NCI-H2029 (cell line): ENCODE measurements at places on chromosomes 11 and 22.
A peak's percentile ranks its signal among the peaks of the same experiment; 100 is the strongest.

DNA sequence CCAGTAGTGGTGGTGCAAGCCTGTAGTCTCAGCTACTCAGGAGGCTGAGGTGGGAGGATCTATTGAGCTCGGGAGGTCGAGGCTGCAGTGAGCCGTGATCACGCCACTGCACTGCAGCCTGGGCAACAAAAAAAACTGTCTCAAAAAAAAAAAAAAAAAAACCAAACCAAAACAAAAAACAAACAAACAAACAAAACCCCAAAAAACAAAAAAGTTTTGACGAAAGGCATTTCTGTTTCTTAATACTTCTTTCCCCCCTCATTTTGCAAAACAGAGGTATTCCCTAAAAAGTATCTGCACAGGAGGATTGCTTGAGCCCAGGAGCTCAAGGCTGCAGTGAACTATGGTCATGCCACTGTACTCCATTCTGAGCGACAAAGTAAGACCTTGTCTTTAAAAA lies 11.2 kb downstream of the HIRA start:
- no peak for DNase-seq

DNA sequence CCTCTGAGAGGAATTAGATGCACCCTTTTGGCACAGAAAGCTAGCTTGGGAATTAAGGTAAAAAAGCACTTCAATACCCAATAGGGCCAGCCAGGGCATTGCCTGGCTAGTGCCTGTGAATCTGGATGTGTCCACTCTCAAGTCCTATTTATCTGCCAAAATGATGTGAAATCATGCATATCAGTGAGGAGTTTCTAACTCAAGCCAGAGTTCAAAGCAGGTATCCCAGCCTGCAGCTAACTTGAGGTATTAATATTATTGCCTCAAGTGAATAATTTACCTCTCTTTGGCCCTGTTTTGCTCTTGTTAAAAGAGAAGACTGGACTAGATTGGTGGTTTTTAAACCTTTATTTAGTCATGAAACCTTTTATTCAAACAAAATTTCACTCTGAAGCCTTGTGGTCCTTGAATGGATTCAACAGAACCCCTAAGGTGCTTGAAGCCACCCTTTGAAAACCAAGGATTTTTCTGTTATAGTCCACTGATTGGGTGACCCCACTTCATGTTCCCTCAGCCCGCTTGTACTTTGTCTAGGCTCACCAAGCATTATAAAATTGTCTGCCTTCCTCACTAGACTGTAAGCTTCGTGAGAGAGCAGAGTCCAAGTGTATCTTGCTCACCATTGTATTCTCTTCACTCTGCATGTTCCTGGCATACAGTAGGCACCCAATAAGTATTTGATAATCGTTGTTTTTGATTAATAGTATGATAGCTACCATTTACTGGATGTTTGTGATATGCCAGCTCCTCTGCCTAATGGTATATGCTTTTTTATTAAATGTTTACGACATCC lies 4.5 kb downstream of the RNF121 start:
- DNase-seq, result no peak

- no peak for DNase-seq
These were observed 38.8 kb downstream of the ADAMTS15 start for GRCh38 chr11:130486987-130487923.

- DNase-seq, result no peak
These were observed 15.6 kb upstream of the P4HA3 start for GRCh38 chr11:74327076-74327475.

- DNase-seq, result no peak
These were observed 19.3 kb upstream of the GNB1L start for GRCh38 chr22:19873960-19874306.

- DNase-seq, result no peak
These were observed 59.1 kb downstream of the IGLL1 start for GRCh38 chr22:23520863-23521440.

DNA sequence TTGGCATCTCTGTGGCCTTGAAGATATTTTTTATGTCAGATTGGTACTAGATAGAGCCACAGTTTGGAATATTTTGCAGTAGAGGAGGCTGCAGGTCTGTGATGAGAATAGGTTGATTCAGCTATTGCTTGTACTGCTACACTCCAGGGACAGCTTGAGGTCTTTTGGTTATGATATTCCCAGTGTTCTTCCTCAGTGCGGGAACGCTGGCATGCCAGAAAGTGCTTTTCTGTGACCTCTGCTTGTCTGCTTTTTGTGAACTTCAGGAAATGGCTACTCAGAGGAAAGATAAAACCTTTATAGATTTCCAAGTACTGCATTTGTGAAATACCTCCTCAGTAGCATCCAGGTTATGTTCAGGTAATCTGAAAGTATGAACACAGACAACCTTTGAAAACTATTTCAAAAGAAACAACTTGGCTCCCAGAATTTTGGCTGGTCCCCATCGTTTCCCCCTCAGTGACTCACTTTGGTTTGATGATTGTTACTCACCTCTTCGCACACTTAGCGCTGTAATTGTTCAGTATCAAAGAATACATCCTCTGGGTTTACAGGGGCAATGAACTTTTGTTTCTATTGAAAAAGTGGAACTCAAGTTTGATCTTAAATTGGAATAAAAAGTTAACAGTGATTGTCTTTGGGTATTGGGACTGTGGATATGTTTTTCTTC lies 191.4 kb downstream of the HIPK3 start:
- no peak for DNase-seq

- DNase-seq, result peak; percentile 27
These were observed 2.2 kb upstream of the RFPL2 start for GRCh38 chr22:32206774-32207758.

DNA sequence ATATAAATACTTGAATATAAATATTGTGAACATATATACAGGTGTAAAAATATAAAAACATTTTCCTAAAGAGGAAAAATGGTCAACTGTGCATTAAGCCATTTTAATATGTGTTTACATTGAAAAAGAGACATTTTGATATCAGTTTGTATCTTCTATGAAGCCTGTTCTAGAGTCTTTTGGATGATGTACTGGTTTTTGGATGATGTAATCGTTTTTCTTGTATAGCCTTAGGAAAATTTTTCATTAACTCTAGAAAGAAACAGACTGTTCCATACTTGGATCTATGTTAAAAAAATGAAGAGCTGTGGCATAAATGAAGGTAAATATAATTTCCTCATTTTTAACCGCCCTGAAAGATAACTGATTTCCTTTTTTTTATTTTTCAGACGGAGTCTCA lies 39.6 kb upstream of the RDX start:
- no peak for DNase-seq

- no peak for DNase-seq
These were observed 4.3 kb downstream of the CAPN5 start for GRCh38 chr11:77071077-77071476.

- DNase-seq, result no peak
These were observed 69.2 kb downstream of the BLID start for GRCh38 chr11:122046846-122047245.

- DNase-seq, result no peak
These were observed 291.8 kb downstream of the MIAT start for GRCh38 chr22:26949193-26949592.

- DNase-seq, result no peak
These were observed 335.7 kb downstream of the TBC1D22A start for GRCh38 chr22:47098121-47098520.

- DNase-seq, result no peak
These were observed 1.8 kb downstream of the SCUBE2 start for GRCh38 chr11:9089636-9090035.

GRCh38 chr11:9141186-9141585 lies 49.8 kb upstream of the SCUBE2 start:
- no peak for DNase-seq

- DNase-seq, result no peak
These were observed 121.5 kb upstream of the RCN1 start for GRCh38 chr11:31969359-31969702.

DNA sequence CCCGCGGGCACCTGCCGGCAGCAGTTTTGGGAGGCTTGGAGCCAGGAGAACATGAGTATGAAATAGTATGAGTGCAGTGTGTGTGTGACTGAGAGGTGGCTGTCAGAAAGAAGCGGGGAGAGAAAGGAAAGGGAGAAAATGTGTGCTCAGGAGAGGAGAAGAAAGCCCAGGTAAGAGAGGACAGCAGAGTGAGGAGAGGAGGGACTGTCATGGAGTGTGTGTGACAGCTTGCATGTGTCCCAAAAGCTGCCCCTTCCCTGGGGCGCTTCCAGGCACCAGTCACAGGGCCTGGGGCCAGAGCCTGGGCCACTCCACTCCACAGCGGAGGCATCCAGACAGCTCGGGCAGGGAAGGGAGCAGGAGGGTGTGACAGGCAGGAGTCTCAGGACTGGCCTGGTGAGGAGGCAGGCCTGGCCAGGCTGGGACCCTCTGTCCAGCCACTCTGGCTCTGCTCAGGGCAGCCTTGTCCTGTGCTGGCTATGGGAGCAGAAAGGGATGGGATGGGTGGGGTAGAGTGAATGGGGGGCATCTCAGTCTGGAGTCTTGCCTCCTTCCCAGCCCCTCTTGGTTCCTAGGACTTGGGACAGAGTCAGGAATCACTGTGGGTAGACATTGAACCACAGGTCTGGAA lies 949 bp downstream of the MMP11 start:
- DNase-seq, result no peak

- no peak for DNase-seq
These were observed 221.7 kb downstream of the SNX19 start for GRCh38 chr11:130694488-130695045.

GRCh38 chr11:94885581-94885980 lies 87.8 kb downstream of the CWC15 start:
- DNase-seq, result no peak

DNA sequence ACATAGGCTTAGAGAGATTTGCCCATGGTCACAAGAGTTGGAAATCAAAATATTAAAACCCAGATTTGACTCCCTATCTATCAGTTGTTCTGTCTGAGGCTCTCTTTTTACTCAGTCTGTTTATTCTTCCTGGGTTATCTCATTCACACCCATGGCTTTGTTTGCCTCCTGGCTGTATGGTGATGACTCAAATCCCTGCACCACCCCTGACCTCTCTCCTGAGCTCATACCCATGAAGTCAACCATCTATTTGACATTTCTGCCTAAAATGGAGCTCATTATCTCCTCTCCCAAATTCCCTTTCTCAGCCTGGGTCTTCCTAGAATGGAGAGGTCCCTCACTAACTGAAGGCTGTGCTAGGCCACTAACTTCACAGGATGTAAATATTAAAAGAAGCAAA lies 27.8 kb upstream of the CCDC134 start:
- DNase-seq, result no peak

- no peak for DNase-seq
These were observed 51.2 kb downstream of the SYN3 start for GRCh38 chr22:33006955-33007318.

- no peak for DNase-seq
These were observed 1434.8 kb downstream of the TBC1D22A start for GRCh38 chr22:48197189-48197690.

- DNase-seq, result no peak
These were observed 49.1 kb upstream of the MUC15 start for GRCh38 chr11:26621132-26621531.

DNA sequence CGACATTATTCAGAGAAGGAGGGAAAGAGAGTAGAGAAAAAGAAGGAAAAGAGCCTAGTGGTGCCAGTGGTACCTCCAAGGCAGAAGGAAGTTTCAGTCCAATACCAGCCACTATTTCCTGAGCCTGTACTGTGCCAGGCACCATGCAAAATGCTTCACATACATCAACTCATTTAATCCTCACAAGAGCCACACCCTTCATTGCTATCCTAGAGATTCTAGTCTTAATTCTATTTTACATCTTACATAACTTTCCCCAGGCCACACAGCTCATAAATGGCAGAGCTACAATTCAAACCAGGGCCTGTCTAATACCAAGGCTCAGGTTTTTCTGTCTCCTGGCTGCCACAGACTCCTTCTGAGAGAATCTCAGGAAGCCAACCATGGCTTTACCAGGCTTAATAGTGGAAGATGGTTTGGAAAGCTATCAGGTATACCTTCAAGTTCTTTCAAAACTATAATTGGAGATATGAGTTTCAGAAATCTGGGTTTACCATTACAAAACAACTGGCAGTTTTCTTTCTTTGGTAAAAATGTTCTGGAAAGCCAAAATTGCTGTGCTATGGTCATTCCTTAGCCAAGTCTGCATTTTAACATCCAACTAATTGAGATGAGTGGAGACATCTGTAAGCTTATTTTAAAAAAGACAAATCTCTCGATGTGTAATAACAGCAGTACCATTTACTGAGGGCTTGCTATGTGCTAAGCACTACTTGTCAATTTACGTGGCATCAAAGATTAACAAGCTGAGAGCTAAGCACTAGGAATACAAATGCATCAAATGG lies 225.1 kb upstream of the PITPNB start:
- DNase-seq, result no peak

- no peak for DNase-seq
These were observed 1030.8 kb upstream of the CCDC90B start for GRCh38 chr11:84316866-84317555.

DNA sequence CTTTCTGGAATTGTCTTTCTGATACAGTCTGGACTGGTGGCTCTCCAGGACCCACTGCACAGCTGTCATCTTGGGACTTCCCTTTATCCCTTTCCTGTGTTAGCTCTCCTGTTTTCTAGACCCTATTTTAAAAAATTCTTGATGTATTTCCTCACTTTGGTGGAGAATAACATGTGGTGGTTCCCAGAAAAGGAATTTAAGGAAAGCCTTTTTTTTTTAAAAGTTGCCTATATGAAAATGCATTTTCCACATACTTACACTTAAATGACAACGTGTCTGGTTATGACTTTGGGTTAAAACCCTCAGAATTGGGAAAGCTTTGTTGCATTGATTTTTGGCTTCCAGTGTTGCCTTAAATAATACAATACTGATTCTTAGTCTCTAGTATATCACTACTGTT lies 400.7 kb downstream of the TMEM135 start:
- DNase-seq, result no peak

DNA sequence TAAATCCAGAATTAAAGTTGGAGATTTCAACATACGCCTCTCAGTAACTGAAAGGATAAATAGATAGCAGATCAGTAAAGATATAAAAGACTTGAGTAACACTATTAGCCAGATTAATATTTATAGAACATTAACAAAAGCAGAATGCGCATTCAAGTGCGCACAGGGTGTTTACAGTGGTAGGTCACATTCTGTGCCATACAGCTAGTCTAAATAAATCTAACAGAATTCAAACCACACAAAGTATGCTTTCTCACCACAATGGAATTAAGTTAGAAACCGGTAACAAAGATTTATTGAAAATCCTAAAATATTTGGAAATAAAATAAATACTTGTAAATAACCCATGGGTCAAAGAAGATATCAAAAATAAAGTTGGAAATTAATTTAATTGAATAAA lies 341.0 kb downstream of the DYNC2H1 start:
- DNase-seq, result no peak

DNA sequence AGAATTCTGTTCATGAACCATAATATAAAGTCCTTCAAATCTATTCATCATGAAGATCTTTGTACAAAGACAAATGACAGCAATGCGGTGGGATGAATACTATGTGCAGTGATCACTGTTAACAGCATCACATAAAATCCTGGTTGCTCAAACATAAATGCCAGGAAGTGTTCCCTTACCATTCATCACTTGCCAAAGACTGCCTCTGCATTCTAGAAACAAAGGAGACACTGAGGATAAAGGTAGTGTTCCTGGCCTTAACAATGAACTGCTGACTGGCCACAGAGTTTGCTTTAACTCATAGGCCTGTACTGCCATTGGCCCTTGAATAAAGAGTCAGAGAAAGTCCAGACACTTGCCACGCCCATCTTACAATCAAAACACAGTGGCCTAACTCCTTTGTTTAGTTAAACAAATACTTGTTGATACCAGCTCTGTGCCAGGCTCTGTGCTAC lies 29.5 kb downstream of the C2CD3 start:
- DNase-seq, result peak; percentile 39
